ENCODE measurements at places on chromosomes 16 and 17.

DNA sequence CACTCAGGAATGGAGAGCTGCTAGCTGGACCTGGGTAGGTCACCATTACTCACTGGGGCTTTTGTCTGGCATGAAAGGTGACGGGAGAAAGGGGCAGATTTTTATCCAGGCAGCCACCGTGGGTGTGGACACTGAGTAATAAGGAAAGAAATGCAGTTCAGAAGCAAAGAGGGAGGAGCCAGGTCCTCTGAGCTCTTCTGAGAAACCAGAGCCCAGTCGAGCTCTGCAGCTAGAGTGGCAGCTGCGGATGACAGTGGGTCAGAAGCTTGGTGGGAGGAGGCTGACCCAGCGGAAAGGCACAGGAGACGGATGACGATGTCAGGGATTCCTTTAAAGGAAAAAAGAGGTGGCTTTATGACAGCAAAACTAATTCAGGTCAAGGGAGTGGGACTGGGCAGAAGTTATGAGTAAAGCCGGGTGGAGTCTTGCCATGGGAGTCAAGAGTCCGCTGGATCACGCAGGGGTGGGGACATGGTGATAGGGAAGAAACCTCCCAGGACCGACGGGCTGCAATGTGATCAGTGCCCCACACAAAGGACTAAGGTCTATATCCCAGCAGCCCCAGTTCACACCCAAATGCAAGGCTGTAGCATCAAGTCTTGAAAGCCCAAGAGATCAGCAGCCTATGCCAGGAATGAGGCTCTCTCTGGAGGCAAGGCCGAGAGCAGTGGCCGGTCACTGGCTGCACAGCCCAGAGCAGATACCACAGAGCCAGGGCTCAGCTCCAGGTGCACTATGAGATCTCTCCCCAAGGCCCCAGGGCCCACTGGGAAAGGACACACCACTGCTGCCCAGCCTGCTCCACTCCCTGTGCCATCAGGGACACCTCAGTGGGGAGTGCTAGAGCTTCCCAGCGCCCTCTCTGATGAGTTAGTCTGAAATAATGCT lies 6.3 kb upstream of the MNT start:
- DNase-seq = peak; percentile 64

DNA sequence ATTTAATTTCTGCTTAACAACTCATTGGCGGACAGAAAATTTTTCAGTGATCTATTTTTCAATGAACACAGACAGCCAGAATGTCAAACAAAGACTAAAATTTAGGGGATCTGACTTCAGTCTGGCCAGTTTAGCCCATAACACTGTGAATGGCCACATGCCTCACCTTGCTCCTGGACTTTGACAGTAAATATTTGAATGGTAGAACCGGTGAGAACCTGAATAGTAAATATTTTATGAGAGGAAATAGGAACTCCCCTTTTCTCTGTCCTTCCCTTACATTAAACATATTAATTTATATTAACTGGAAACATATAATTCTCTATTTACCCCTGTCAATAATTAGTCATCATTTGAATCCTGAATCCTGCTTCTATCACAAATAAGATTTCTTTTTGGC lies 942.1 kb downstream of the KCNJ2 start:
- no peak for DNase-seq

DNA sequence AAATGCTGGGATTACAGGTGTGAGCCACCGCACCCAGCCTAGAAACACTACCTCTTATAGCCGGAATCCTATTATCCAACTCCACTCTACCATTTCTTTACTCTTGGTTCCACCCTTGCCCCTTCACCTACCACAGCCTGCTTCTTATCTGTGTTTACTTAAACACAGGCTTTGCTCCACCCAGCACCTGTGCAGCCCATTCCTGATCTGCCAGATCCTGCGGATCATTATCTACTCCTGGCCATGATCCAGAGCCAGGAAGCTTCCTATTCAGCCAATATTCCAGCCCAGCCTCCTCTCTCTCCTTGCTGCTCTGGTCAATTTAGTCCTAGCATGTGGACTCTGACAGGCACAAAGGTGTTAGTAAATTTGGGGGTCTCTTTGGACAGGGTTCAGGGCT lies 98.8 kb upstream of the MED13 start:
- no peak for DNase-seq

DNA sequence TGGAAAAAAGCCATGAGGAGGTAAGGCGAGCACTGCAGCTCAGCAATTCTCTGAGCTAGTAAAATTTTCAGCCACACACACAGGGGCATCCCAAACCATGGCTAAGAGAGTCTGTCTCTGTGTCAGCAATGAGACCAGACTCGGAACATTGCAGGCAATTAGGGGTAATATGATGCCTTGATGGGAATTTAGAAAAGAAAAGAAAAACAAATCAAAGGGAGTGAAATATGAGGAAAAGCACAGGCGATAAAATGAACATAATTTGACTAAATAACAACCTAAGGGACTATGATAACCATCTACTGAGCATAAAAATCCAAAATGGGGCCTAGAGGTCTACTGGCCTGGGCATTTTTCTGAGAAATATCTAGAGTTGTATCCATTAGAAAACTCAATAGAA lies 546.0 kb upstream of the PSMD7 start:
- DNase-seq = no peak

DNA sequence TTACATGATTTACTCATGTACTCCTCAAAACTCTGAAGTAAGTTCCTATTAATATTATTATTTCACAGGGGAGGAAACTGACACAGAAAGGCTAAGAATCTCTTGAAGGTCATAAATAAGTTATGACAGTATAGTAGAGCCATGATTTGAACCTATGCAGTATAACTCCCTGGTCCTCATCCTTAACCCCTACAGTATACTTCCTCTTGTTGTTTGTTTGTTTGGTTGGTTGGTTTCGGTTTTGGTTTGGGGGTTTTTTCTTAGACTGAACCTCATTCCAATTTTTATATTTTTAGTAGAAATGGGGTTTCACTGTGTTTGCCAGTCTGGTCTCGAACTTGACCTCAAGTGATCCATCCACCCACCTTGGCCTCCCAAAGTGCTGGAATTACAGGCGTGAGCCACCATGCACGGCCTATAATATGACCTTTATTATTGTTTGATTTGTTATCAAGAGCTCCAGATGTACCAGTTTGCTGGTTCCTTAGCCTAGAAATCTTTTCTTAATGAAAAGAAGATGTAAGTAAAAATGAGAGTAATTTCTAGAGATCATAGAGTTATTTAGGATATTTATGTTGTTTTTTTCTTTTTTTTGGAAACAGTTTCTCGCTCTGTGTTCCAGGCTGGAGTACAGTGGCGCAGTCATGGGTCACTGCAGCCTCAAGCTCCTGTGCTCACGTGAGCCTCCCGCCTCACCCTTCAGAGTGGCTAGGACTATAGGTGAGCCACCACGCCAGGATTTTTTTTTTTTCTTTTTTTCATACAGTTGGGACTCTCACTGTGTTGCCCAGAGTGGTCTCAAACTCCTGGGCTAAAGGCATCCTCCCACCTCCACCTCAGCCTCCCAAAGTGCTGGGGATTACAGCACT lies 4.8 kb downstream of the PRR11 start:
- no peak for DNase-seq

- DNase-seq = no peak
Measured at GRCh38 chr17:77854759-77855745, 103.5 kb upstream of the TNRC6C start.

DNA sequence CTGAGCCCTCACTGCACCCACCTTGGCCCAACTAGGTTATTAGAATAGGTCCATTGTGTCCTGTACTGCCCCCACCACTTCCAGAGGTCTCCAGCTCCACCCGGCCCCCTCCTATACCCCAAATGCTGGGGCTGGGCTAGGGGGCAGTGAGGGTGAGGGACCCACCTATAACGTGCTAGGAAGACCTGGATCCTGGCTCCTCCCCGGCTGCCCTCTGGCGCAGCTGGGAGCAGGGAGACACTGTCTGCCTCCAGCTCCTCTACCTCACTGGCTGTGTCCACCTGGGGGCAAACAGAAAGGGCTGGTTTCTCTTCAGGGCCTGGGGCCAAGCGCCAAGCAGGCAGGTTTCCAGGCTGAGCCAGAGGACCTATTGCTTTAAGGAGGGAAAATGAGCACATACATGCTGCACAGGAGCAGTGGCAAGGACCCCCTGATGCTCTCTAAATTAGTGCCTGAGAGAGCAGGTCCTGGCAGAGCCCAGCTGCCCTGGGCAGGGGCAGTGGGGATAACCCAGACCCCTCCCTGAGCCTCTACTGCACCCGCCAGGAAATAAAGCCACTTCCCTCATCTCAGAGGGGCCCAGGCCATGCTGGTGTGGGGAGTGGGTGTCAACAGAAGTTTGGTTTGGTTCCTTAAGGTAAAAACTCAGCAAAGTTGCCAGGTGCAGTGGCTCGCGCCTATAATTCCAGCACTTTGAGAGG lies 12.2 kb downstream of the TSPOAP1 start:
- peak; percentile 41 for DNase-seq

DNA sequence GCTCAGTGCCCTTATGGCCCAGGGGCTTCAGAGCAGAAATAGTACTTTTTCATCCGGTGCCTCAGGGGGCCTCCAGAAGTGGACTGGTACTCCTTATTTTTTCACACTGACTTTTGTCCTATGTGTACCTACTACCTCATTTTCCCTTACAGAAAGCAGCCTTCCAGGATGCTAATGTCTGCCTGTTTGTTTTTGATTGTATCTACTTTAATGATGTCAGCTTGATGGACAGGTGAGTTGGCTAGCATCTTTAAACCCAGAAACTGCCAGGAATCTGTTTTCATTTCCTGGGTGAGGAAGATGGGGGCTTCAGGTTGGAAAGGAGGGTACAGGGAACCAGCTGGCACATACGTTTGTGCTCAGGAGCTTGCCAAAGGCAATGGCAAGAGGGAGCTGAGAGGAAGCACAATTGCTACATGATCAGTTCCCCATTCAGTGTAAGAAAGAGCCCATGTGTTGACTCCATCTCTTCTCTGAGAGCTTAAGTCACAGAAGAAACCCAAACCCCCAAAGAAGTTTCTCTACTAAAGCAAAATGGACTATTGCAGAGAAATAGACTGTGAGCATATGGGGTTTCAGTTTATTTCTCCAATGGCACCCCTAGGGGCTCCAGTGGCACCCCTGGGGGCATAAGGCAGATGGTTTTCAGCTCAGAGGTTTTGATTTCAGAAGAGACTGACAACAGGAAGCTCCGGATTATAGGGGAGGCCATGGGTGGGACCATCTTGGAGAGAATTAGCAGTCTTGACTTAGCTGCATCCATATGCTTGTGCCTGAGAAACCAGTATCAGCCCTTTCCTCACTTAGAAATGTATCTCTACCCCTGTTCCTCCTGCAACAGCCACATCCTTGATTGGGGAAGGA lies 16.3 kb downstream of the LIG3 start:
- no peak for DNase-seq

GRCh38 chr16:17382514-17382913 lies 88.2 kb downstream of the XYLT1 start:
- no peak for DNase-seq

- DNase-seq = no peak
Measured at GRCh38 chr16:666572-666971, 1.4 kb upstream of the RHOT2 start.

DNA sequence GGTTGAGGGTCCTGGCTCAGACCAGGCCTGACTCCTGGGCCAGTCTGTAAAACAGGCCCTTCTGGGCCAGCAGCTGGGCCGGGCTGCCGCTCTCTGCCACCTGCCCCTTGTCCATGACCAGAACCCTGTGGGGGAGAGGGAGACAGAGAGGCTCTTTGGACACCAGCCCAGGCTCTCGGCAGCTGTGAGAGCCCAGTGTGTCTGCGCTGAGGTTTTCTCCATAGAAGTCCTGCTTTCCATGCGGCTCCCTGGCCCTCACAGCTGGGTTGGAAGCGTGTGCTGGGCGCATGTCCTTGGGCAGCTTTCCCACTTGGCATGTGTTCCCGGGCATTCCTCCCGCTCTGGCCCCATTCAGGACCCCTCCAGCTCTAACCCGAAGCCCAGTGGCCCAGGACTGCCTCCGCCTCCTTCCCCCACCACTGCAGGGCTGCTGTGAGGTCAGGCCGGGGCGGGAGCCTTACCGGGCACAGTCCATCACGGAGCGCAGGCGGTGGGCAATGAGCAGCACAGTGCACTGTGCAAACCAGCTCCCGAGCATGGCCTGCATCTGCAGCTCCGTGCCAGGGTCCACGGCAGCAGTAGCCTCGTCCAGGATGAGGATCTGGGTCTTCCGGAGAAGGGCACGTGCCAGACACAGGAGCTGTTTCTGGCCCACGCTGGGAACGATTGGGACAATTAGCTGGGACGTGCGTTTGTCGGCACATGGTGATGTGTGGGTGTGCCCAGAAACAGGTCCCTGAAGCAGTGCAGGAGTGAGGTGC lies 73.0 kb downstream of the ABCC6 start:
- peak; percentile 86 for DNase-seq

- DNase-seq = no peak
Measured at GRCh38 chr16:24729951-24730815, 732 bp downstream of the TNRC6A start.

DNA sequence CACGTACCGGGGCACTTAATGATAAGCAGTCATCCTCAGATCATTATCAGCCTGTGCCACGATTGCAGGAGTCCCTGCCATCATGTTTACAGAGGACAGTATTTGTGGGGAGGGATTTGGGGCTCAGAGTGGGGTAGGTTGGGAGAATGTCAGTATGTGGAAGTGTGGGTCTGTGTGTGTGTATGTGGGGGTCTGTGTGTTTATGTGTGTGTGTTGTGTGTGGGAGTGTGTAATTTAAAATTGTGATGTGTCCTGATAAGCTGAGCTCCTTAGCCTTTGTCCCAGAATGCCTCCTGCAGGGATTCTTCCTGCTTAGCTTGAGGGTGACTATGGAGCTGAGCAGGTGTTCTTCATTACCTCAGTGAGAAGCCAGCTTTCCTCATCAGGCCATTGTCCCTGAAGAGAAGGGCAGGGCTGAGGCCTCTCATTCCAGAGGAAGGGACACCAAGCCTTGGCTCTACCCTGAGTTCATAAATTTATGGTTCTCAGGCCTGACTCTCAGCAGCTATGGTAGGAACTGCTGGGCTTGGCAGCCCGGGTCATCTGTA lies 13.5 kb upstream of the EFCAB13 start:
- DNase-seq = no peak

DNA sequence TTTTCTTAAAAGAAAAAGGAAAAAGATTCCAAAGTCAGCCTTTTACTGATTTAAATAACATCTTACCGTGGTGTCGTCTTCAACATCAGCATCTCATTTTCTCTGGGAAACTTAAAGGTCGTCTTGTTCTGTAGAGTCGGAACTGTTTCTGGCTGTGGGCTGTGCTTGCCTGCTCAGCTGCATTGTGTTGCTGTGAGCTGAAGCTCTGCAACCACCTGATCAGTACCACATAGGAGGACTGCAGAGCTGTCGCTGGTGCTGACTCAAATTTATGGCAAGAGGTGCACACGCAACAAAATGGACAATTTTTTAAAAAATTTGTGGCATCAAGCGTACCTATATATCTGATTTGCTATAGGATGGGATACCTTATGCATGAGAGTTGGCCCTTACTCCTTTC lies at the start of gene OMG:
OMG (minus strand) TSS at position 150 of the 400 bp plus-strand sequence. CDS start 908 bp downstream, outside the sequence.
- no peak for DNase-seq

- DNase-seq = no peak
Measured at GRCh38 chr17:8359769-8360168, 16.7 kb downstream of the KRABD2 start.

All from left forelimb (tissue), 1 donor.